NCI-H1417 treated with DMSO at 0.1 percent for 48 hours (cell line): ENCODE measurements at places on chromosomes 6 and 20.

GRCh38 chr20:57647006-57647932 lies 27.0 kb upstream of the ZBP1 start:
- DNase-seq, result no peak

- no peak for DNase-seq
These were observed 90.4 kb downstream of the KIF6 start for GRCh38 chr6:39634646-39635341.

GRCh38 chr20:18138639-18139583 lies 1.2 kb downstream of the KAT14 start:
- no peak for DNase-seq

DNA sequence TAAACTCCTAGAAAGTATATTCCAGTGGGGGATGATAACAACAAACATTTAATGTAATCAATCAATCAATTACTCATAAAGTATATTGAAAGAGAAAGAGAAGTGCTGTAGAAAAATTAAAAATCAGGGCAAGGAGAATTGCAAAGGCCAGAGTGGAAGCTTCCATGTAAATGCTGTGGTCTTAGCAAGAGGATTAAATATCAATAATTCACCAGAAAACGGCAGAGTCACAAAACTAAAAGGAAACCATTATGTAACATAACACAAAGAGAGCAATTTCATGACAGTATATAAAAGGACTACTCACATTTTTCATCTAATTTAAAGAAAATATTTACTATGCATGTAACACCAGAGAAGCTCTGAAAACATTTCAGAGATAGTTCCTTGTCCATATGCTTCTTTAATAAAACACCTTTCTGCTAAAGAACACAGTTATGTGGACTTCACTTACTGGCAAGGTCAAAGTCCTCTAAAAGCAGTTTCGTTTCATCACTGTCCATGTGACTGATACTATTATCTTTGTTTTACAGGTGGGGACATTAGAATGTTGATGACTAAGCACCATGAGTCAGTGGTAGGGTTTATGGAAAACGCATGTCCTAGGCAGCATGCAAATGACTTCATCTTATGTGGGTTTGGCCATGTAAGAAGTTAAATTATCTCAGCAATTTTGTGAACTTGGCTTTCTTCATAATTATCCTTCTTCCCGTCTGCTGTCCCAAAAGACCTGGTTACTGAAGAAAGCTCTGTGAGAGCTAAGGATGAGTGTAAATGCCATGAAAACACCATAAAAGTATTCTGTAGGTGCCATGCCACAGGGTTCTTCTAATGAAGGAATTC lies 185.8 kb upstream of the TENT5A start:
- no peak for DNase-seq
